Stimulated activated CD4-positive, alpha-beta T cell treated with anti-CD3 and anti-CD28 coated beads, Interleukin-12 subunit alpha, Interleukin-12 subunit beta, amount 100 ng/mL, for 48 hours (primary cell): ENCODE measurements at places on chromosomes 1 and 21.

- no peak for DNase-seq
Measured at GRCh38 chr1:32337855-32338636, 2.0 kb upstream of the MARCKSL1 start.

- DNase-seq: no peak
Measured at GRCh38 chr21:38751379-38752050, 54.2 kb upstream of the ETS2 start.

DNA sequence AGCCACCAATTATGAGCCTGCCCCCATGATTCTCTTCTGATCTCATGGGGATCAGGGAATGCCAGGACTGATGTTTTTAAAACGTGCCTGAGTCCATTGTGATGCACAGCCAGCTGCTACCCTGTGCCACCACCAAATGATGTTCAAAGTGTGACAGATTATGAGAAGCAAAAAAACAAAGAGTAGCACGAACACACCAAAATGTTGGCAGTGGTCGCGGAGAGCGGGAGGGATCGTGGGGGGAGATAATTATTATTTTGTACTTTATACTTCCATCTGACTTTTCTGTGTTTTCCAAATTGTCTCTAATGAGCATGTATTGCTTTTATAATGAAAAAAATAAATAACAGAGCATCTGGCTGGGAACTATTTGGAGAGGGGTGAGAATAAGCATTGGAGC lies 50.5 kb downstream of the EPHB2 start:
- DNase-seq: no peak

DNA sequence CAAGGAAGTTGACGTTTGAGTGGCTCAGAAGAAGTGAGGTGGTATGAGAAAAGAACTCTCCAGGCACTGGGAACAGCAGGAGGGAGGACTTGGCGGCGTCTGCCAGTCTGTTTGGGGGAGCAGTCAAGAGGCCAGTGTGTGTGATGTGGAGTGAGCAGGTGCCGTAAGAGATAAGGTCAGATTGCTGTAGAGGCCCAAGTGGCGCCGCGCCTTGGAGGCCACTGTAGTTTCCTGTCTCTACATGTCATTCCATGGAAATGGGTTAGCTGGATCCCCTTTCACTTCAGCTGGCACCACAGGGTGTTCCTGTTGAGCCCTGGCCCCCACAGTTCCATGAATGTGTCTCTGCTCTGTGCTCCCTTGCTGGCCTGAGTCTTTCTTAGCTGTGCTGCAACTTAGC lies 35.5 kb upstream of the PTPRF start:
- DNase-seq: no peak

GRCh38 chr1:114103992-114104391 lies 49.7 kb downstream of the SYT6 start:
- no peak for DNase-seq

DNA sequence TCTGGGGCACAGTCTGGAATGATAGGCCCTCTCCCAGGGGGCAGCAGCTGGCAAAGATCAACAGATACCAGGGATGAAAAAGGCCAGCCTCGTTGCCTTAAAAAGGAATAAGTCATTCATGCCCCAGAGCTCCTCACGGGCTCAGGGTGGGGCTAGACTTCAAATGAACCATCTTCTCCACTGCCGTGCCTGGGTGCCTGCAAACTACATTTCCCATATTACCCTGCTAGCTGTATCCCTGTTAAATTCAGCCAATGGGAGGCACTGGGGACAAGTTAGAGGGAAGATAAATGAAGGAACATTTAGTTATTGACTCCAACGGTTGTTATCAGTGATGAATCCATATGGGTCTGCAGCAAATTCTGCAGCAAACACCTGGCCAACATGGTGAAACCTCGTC lies 101.2 kb upstream of the CYYR1 start:
- no peak for DNase-seq

- no peak for DNase-seq
Measured at GRCh38 chr1:65948609-65949229, 156.0 kb downstream of the PDE4B start.

GRCh38 chr1:57060451-57060850 lies 94.6 kb upstream of the C8B start:
- DNase-seq: no peak

- no peak for DNase-seq
Measured at GRCh38 chr1:82704393-82704792, 903.7 kb downstream of the ADGRL2 start.

GRCh38 chr21:38982096-38982495 lies 176.4 kb downstream of the ETS2 start:
- DNase-seq: no peak

- DNase-seq: no peak
Measured at GRCh38 chr1:9410737-9411297, 118.1 kb downstream of the SPSB1 start.

DNA sequence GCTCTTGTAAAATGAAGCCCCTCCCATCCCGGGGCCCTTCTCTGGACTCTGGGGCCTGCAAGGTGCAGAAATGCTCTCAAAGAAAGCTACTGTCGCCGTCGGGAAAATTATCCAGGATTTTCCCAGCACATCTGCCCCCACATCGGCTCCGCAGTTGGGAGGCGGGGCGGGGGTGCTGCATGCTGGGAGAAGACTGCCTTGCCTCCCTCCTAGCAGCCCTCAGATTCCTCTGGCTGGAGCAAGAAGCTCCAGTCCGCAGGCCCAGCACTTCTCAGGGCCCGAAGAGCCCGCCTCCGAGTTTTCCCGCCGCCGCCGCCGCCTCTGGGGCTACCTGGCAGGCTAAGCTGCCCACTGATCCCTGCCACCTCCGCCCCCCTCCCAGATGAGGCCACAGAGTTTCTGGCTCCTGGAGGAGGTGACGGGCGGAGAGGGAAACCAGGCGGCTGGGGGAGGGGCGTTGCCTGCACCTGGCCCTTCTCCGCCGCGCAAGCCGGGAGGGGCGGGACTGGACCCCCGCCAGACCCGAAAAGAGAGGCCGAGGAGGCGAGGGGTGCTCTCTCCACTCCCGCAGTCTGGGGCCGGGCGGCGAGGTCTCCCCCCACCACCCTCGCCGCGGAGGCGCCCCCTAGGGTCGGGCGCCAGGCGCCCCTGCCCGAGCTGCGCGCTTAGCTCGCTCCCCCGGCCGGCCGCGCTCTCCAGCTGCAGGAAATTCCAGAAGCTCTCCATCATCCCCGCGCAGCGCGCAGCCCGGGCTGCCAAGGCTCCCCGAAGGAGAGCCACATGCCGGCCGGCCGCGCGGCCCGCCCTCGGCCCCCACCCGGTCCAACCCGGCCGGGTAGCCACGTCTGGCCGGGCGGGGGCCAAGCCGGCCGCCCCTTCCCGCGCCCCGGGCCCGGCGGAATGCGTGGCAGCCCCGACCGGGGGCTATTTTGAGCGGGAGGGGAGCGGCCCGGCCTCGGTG lies 28.8 kb downstream of the AHDC1 start:
- DNase-seq: no peak

DNA sequence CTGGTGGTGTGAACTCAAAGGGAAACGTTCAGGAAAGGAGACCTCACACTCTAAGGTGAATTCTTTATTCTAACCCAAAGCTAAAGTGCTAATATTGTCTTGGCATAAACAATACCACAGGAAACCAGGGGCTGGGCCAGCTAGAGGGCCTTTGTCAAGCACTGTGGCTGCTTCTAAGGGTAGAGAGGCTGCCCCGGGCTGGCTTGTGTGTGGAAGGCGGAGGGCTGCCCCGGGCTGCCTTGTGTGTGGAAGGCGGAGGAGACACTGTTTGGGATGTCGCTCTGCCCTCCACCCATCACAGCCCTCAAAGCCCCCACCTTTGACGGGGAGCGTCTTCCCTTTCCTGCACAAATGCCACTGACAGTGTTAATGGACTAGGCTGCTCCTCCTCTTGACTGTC lies 216.8 kb downstream of the TOMM20 start:
- no peak for DNase-seq
